ENCODE measurements at places on chromosomes 1 and 21. TPM values are rescaled to one million over a fixed set of nuclear protein-coding genes. Genes with fewer than 3 reads are reported as not detected.

- DNase-seq, result no peak
These were observed 6.7 kb downstream of the KHDRBS1 start for GRCh38 chr1:32020339-32020738.

DNA sequence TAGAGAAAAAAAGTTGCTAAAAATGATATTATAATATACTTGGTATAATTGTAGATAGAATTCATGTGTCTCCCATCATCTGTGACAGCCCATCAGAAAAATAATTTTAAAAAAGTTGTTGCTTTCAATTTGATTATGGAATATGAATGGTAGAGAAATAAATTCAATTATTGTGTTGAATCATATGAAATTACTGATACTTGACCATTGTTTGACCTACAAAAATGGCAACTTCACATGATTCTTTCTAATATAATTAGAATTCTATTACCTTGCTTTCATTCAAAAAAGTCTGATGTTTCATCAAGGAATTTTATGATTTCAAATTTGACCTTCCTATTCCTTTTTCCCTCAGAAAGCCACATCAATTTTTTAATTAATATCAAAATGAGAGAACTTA, 11.5 kb downstream of the ESRRG start:
- DNase-seq, result no peak

DNA sequence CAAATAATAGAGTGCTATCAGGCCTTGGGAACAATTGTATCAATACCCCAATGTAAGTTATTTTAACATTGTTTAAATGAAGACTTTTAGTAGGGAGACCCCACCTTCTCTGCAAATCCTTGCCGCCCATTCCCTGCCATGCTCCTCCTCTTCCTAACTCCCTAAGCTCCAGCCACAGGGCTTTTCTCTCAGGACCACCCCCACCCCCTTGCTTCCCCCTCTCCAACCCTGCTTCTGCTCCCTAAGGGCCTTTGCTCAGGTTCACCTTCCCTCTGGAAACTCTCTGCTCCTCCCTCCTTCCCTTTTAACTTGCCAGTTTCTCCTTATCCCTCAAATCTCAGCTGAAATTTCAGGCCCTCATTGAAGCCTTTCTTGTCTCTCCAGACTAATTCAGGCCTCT, 16.8 kb downstream of the CCDC190 start:
- DNase-seq, result no peak

DNA sequence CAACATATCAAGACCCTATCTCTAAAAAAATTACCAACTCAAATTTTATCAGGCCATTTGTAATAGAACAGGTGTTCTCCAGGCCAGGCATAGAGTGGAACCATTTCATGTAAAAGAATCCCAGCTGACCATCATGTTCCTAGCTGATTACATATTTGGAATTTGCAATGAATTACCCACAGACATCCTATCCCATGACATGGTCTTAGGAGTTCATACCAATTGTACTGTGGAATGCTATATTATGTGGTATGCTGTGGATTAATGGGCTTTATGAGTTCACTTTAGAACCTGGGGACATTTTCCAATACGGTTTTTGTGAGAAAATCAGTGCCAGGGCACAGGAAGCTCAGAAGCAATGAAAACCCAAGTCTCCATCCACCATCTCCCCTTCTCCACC, 110.3 kb downstream of the ZNF281 start:
- no peak for DNase-seq

GRCh38 chr1:28141685-28142084, 34.8 kb downstream of the PTAFR start:
- DNase-seq, result no peak

GRCh38 chr21:27094184-27094948, 127.5 kb upstream of the ADAMTS5 start:
- no peak for DNase-seq

GRCh38 chr1:185442050-185442449, 125.0 kb upstream of the IVNS1ABP start:
- DNase-seq, result no peak

GRCh38 chr1:63777965-63778880, 4.4 kb downstream of the ROR1 start:
- no peak for DNase-seq

DNA sequence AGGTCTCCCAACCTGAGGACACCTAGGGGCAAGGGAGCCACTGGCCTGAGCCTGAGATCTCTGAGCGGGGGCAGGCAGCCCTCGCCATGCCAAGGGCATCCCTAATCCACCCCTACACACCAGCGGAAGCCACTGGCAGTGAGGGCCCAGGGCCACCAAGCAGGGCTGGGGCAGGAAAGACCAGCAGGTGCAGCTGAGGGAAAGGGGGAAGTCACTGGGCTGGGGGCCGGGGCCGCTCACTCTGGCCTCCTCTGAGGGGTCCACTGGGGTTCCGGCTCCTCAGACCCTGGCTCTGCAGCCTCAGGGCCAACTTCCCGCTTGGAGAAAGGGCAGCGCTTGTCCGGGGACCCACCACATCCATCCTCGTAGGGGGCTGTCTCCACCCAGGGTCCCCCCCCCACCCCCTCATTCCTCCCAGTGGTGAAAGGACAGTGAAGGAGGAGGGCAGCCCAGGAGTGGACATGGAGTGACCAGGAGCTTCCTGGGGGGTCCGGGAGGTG, 42.5 kb upstream of the ACTRT2 start:
- no peak for DNase-seq

Gene CD244
- 0.28 TPM for total RNA-seq

- no peak for DNase-seq
These were observed 207.7 kb upstream of the CAMK1G start for GRCh38 chr1:209375671-209376365.

- DNase-seq, result peak; percentile 38
These were observed at the start of gene AVPR1B for GRCh38 chr1:206117151-206117948. TSS of gene AVPR1B (minus strand) at chr1:206117388. CDS start at chr1:206116890, 498 bp downstream.

GRCh38 chr1:187716160-187716559, 887.4 kb downstream of the PLA2G4A start:
- DNase-seq, result no peak

- peak; percentile 8 for DNase-seq
These were observed 194.8 kb upstream of the HMCN1 start for GRCh38 chr1:185539277-185539943.

Gene OR2L3
- total RNA-seq, result not detected

Gene PROX1
- not detected for total RNA-seq

Gene PGLYRP3
- not detected for total RNA-seq

- no peak for DNase-seq
These were observed 85.3 kb downstream of the VPS13D start for GRCh38 chr1:12315146-12315545.

DNA sequence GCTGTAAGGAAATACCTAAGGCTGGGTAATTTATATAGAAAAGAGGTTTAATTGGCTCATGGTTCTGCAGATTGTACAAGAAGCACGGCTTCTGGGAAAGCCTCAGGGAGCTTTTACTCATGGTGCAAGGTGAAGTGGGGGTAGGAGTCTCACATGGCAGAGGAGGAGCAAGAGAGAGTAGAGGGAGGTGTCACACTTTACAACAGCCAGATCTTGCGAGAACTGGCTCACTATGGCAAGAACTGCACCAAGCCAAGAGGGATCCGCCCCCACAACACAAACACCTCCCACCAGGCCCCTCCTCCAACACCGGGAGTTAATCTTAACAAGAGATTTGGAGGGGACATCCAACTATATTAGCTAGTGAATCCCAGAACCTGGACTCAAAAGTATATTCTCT, 135.4 kb upstream of the SOD1 start:
- DNase-seq, result no peak

GRCh38 chr21:25911730-25912401, 177.1 kb downstream of the GABPA start:
- DNase-seq, result no peak

DNA sequence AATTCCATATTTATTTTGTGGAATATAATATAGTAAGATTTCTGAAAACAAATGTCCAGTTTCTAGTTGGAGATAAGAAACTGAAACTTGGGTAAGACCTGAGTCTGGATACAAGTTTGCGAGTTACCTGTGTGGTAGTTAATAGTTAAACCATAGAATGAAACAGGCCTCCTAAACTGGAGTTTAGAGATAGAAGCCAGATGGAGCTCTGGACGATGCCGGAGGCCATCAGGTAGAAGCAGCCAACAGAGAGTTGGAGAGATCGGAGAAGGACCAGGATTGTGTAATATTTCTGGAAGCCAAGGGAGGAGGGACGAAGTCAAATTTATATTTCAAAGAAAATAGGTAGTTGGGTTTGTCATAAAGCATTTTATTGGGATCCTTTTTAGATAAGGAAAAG, 45.1 kb downstream of the ARID1A start:
- no peak for DNase-seq

DNA sequence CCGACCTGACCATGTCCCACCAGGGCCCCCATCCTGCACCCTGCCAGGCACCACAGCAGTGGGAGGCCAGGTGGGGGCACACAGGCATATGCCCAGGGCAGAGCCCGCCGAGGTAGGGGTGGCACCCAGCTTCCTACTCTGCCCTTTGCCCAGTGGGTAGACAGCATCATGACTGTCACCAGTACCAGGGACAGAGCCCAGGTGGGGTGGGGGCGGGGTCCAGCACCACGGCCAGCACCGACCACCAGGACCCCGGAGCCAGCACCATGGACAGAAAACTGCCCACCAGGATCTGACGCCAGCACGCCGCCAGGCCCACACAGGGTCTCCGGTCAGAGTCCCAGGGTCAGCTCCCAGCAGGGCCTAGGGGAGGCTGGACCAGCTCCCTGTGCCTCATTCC, 3.8 kb downstream of the TAS1R3 start:
- DNase-seq, result no peak

Gene BMP8A
- 0.14 TPM for total RNA-seq

GRCh38 chr1:62870148-62870547, 86.2 kb downstream of the ATG4C start:
- DNase-seq, result no peak

Gene FCGR1A
- total RNA-seq, result not detected

- no peak for DNase-seq
These were observed 15.4 kb downstream of the POLR3GL start for GRCh38 chr1:145979746-145980456.

Gene NEXN
- 2.6 TPM for total RNA-seq

GRCh38 chr1:231041719-231042261, 1.7 kb upstream of the FAM89A start:
- no peak for DNase-seq

GRCh38 chr1:156845055-156845952, 13.6 kb downstream of the INSRR start:
- peak; percentile 32 for DNase-seq

- DNase-seq, result no peak
These were observed 51.3 kb downstream of the ABL2 start for GRCh38 chr1:179178183-179178582.

DNA sequence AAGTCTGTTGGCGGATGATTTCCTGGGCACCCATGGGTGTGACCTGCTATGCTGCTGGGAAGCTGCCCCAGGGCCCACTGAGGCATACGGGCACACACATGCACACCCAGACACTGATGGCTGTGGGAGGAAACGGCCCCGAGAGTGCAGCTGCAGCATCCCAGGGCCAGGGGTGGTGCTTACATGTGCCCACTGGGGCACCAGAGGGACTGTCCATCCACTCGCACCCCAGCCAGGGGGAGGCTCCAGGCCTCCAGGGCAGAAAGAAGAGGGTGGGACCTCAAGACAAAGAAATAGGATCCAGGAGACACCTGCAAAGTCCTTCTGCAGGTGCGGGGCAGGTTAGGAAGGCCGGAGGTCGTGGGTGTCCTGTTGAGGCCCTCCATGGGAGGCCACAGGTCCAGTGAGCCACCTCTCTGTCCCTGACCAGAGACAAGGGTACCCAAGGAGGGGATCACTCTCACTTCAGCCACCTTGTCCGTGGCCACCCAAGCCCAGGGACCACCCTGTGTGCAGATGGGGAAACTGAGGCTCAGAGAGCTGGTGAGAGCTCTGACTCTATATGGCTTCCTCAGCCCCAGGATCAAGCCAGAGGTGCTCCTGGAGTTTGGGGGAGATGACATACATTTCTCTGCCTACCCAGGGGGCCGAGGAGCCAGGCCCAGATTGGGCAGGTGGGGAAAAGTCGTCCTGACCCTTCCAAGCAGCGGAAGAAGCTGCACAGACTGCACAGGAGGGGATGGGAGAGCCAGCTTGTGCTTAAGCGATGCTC, 57.1 kb downstream of the WNT9A start:
- no peak for DNase-seq

DNA sequence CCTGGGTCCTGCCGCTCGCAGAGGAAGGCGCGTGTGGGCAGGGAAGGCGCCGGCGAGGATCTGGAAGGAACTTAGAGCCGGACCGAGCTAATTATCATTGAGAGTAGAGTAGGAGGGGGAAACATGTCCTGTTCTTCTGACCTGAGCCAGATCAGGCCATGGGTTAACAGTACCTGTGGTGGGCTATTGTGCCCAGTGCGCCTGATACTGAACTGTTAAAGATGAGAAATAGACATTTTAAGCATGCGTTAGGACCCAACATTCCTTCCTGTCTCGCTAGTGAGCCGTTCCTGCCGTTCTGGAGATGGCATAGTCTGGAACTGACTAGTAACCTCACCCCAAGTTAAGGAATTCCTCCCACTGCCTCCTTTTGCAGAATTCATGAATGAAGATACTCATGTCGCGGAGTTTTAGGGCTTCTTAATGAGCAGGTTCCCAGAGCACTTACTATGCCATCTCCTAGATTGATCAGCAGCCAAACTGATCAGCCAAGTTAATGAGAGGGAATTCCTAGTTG, 870 bp downstream of the STRIP1 start:
- no peak for DNase-seq

DNA sequence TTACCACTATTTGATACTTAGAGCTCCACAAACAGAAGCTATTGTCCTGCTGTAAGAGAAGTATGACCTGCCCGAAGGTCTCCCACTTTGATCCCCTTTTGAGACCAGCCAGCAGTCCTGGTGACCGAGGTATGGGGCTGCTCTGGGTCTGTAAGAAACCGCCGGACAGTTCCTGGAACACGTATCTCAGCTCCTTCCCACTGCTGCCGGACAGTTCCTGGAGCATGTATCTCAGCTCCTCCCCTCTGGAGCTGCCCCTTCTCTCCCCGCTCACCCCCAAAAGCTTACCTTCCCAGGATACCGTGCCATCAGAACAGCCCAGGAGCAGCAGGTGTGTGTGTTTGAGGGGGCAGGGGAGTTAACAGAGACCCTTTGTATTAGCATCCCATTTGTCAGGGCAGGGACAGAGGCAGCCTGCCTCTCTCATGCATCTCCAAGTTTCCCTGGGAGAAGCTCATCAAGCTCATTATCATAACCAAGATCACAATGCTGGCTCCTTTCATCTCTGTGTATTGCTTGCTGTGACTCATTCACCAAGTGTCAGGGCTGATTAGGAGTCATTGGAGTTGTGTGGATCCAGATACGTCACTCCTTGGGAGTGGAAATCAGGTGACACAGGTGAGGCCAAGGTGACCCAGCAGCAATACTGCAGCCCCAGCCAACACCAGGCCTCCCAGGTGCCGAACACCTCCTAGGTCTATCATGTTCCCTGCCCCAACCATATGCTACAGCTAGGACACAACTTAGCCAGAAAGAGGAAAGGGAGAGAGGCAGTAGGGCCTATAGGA, 25.3 kb downstream of the OPTC start:
- no peak for DNase-seq

Gene FCRL4
- total RNA-seq, result not detected
